ENCODE measurements at places on chromosomes 3 and 15.

DNA sequence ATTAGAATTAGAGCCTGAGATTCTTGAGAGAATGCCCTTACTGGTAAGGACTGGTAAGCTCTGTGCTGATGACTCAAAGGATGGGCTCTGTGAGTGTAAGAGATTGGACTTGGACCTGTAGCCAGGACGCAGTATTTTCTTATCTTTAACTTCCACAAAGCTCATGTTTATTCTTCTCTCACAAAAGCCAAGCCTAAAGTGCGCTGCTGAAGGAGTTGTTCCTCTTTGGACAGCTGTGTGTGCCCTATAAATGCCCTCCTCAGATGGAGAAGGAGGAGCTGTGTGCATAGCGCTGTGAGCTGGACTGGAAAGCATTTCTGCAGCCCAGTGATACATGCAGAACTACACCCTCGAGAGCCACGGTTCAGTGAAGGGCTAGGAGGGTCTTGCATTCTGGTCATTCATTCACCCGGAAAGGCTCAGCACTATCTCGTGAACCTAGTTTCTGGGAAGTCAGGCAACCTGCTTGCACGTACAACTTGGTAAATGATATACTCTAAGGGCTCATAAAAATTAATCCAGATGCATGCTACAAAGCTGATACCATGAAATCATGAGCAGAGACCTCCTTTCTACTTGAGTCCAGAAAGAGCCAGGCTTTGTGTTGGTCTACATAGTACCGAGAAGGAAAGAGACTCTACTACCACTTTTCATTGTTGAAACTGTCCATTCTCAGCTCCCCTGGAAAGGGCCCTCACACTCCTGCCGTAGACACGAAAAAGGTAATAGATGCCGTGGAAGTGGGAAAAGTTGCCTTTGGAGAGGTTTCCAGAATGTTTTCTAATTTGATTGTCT, 103.0 kb upstream of the TBL1XR1 start:
- no peak for DNase-seq

- DNase-seq: peak; percentile 1
Observed at GRCh38 chr15:32919749-32920414, 202.1 kb downstream of the GREM1 start.

GRCh38 chr3:194871864-194872668, 186.4 kb downstream of the FAM43A start:
- peak; percentile 70 for DNase-seq

- DNase-seq: no peak
Observed at GRCh38 chr3:11569156-11569741, 74.5 kb downstream of the VGLL4 start.

GRCh38 chr3:115520651-115521245, 102.6 kb upstream of the GAP43 start:
- no peak for DNase-seq

DNA sequence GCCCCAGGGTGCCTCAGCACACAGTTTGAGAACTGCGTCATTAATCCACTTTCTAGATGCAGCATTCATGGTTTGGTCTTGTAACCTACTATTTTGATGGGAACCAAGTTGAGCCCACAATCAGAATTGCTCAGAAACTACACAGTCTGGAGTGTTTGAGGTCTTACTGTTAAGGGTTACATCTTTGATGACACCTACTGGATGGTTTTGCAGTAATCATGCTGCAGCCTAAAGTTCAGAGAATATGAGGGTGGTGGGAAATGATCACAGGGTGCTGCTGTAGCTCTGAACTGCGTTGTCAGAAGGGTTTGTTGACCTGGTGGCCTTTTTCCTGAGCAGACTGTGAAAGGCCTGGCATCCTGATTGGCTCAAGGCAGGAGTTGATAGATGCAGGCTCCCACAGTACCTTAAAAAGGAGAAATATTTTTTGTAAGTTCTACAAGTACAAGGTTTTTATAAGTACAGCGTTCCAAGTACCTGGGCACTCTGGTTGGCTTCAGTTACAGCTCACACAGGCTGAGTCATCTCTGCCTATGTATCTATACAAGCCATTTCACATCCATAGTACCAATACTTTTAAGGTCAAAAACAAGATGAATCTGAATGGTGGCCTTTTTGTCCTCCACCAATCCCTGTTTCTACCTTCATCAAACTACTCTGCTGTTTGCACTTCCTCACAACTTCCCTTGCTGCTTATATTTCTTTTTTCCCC, 60.5 kb upstream of the ACKR4 start:
- no peak for DNase-seq

DNA sequence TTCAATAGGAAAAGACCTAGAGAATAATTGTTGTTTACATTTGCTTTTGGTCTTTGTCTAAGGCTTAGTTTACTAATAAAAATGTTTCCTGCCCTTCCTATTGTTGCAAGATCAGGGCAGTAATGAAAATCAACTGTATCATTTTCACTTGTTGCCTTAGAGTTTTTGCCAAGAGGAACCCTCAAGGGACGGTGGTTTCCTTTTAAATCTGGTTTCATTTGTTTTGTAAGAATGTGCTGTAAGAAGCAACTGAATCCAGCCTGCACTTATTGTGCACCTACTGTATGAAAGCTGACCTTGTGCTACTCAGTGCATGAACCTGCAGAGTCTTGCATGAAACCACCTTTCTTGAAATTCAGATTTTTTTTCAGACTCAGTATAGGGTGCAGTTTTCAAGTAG, 5.3 kb downstream of the IGF1R start:
- DNase-seq: no peak

DNA sequence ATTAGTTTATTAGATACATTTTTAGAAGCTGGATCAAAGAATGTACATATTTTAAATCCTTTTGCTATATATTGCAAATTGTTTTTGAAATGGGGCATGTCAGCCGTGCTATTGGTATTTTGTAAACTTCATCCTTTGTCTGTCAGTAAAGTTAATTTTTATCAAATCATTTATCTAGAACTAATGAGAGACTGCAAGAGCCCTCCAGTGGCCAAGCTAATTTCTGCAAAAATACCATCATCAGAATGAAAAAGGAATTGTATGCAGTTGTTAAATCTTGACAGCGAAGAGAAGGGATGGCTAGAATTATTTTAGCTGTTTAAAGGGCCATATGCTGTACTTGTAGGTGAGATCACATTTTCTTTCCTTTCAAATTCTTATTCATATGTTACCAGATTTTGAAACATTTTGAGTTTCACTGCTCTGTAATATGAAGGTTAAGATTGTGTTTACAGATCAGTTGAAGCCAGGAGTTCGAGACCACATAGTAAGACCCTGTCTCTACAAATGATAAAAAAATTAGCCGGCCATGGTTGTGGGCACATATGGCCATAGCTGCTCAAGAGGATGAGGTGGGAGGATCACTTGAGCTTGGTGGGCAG, 8.1 kb upstream of the CLDN11 start:
- peak; percentile 35 for DNase-seq

GRCh38 chr3:119469418-119470189, 841 bp downstream of the POGLUT1 start:
- peak; percentile 39 for DNase-seq

DNA sequence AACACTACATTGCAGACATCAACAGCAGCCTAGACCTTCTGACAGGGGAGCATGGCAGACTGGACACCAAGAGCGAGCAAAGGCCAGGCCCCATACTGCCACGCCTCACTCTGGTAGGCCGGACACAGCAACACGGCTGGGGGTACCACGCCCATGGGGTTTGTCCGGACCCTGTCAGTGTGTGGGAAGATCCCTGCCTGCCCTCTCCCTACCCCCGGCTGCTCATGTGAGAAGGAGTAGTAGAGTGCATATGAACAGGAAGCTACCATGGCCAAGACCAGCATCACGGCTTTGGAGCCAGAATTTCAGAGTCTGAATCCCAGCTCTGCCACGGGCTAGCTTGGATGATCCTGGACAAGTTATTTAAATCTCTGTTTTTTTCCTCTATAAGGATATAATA, 27.9 kb downstream of the ALDH1L1 start:
- no peak for DNase-seq

- no peak for DNase-seq
Observed at GRCh38 chr3:43023746-43024145, 44.6 kb downstream of the GASK1A start.

DNA sequence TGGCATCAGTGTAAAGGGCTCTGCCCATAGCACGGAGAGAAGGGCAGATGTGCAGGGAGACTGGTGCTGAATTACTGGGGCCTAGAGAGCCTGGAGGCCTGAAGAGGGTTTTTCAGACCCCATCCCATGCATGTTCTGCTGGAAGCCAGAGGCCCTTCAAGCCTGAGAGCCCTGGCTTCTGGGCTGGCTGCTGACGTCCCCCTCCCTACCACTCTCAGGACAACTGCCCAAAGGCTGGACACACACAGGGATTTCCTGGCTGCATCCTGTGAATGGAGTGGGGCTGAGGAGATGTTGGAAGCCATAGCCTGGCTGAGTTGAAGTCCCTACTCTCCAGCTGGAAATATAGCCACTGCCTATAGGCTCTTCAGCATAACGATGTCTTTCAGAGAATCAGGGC, 16.9 kb upstream of the DOCK3 start:
- no peak for DNase-seq

DNA sequence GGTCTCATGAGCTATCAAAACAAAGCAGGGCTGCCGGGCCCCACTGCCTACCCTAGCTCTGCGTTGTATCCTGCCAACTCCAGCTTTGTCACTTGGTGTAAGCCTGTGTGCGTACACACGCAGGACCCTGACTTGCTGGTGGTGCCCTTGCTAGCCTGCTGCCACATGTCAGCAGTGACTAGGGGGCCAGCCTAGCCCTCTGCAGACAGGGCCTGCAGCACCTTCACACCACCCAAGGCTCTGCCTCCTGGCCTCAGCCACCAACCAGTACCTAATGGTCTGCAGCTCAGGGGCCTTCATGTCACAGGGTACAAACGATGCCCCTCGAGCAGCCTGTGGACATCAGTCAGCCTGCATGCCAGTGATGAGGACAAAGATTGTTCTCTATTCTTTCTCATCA, 30.1 kb upstream of the DUSP7 start:
- DNase-seq: no peak

GRCh38 chr3:51539291-51539941, 897 bp downstream of the RAD54L2 start:
- DNase-seq: peak; percentile 38

DNA sequence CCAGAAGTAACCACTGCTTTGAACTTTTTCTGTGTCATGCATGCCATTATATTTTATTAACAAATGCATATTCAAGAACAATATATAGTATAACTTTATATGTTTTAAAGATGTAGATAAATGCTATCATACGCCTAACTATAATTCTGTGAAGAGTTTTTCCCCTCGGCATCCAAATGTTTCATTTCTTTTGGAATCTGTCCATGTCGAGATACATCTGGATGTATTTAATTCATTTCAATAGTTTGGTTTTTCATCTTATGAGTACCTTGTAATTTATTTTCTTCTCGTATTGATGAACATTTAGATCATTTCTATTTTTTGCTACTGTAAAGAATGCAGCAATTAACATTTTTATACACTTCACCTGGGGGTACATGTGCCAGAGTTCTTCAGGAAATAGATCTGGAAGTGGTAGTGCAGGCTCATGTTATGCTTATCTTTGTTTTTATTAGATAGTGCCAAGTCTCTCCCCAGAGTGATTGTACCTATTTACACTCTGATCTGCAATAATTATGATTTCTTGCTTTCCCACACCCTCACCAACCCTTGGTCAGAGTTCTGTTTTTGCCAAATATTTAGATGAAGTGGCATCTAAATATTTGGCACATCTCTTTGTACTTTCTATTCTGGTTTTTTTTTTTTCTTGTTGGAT, 29.7 kb downstream of the USP13 start:
- DNase-seq: no peak

- no peak for DNase-seq
Observed at GRCh38 chr3:186986406-186986805, 56.1 kb downstream of the ST6GAL1 start.

- DNase-seq: no peak
Observed at GRCh38 chr3:72544239-72544638, 304.0 kb downstream of the SHQ1 start.

DNA sequence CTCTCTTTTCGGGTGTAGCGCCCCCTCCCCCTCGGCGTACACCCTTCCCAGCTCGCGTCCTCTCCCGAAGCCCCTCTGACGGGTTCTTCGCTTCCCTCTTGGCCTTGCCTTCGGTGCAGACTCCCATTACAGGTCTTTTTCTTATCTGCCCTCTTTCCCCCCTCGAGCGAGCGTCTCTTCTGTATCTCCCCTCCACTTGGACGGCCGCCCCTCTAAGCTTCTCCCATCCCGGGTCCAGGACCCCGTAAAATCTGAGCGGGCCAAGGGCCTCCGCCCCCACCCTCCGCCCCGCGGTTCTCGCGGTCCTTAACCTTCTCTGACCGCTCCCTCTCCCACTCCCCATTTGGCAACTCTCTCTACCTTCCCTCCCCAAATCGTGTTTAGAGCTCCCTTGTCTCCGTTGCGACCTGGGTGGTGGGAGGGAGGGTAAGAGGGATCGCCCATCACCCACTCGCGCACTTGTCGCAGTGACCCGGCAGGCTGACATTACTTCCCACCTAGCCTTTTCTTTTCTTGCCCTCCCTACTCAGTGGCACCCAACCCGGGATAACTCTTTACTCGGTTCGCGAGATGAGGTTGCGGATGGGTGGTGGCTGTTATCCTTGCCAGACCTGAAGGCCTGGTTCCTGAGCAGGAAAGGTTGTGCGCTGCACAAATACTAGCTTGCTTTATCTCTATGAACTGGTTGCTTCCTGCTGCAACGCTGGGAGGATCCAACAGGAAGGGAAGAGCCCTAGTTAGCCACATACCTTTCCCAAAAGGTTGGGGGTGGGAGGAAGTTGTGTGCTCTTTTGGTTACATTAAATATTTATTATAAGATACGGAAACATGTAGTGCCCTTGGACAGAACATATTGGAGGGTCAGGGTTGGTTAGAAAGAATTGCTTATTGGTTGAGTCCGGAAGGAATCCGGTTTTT, 922 bp downstream of the RAB11A start:
- peak; percentile 45 for DNase-seq

DNA sequence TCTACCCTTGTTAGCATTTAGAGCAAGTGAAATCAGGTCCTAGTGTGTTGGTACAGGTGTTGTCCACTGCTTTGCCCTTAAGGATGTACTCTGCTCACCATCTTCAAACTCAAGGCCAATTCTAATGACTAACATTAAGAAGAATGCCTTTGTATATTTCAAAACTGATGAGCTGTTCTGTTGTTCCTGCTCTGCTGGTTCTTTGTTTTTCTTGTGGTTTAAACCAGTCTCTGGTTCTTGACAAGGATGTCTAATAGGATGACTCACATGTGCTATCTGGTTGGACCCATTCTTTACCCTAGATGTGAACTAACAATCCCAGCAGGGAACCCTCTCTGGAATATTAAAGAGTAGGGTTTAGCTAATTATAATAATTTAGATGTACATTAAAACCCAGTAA, 17.3 kb downstream of the ABHD5 start:
- DNase-seq: peak; percentile 90

GRCh38 chr15:31080591-31081014, 20.9 kb downstream of the TRPM1 start:
- DNase-seq: no peak

DNA sequence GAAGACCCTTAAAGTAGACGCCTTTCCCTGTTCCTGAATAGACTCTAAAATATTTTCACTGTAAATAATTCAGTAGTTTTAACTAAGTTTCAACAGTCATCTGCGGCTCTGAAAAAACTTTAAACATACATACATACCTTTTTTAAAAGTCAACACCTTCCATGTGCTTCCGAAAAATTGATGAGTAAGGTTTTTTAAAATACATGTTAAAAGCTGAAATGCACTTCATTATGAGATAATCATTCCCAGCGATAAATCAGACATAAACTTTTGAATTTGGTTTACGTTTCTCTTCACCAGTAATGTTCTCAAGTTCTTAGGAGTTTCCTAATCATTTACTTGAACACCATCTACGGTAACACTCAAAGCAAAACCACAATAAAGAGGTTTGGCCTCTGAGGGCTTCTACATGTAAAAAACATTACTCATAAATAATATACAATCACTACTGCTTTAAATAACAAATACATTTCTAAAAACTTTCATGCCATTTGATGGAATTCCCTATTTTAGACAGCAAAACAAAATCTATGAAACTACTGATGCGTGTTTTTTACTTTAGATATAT, 403.5 kb downstream of the SHQ1 start:
- DNase-seq: no peak

All from A172 (cell line).